NCI-H2081 (cell line): ENCODE measurements at places on chromosomes 4 and X.

DNA sequence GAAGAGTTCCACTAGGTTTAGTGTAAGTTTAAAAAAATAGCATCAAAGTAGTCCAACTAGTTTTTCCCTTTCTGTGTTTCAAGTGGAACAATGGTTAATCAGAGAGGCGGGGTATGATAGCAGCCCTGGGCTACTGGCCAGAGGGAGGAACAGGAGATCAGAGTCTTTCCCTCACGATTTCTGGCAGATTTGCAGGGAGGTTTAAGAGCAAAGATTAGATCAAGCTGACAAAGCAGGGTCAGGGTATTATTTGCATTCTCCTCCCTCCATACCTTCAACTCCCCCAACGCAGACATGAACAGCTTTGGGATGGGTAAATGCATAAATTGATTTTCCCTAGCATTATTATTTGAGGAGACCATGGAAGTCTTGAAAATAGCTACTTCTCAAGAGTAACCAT lies 277.6 kb upstream of the DIAPH2 start:
- DNase-seq = no peak

- DNase-seq = no peak
Measured at GRCh38 chr4:19024047-19024446, 1002.5 kb upstream of the LCORL start.

DNA sequence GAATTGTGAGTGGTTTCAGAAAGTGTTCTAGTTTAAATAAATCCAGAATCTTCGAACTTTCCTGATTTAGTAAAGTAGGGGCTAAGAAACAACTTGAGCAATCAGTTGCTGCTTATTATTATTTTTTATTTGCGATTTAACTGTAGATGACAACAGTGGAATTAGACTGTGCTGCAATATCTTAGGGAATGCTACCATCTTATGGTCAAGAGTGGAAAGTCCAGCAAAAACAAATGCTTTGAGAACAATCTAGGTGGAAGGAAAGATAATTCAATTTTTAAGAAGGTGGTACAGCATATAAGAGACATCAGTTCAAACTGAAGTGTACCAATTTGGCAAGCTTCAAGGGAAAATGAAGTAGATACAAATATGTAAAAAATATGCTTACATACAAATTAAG lies 73.3 kb downstream of the CYLC1 start:
- DNase-seq = no peak

DNA sequence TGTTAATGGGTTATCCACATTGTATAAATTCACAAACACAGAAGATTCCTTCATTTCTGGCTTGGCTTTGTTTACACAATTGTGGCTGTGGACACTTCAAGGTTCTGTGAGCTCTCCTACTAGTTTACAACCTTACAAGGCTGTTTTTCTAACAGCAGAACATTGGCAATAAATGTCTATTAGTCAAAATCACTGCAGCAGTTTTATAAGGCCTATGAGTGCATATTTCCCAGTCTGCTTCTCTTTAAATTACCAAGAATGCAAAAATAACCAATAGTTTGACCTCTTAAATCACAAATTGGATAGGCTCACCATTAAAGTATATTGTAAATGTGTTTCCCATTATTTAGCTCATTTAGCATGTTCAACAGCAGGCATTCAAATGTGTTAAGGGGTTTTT lies 239.2 kb downstream of the DKK2 start:
- no peak for DNase-seq

GRCh38 chrX:5876984-5877596 lies 351.6 kb downstream of the NLGN4X start:
- peak; percentile 33 for DNase-seq

DNA sequence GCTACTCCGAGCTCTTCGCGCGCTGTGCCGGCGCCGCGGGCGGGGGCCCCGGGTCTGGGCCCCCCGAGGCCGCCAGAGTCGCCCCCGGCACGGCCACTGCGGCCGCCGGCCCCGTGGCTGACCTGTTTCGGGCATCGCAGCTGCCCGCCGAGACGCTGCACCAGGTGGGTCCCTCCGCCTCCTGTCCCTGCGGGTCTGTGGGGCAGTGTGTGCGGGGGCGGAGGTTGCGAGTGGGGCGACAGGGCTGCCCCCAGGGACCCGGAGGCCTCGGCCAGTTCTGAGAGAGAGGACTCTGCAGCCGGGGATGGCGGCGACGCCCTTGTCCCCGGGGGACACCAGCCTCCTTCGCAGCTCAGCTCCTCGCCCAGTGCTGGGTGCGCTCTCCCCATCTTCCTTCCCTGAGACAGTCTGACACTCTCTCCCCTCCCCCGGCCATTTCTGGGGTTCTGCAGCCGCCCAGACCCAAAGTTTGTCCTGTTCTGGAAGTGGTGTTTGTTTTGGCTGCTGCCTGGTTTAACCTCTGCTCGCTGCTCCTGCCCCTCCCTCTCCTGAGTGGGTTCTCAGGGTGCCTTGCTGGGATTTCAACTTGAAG lies 609 bp downstream of the REPS2 start:
- no peak for DNase-seq

GRCh38 chrX:3678328-3678727 lies 35.1 kb downstream of the PRKX start:
- DNase-seq = no peak

GRCh38 chr4:103099691-103100392 lies at the start of gene BDH2:
Gene BDH2, minus strand, starts transcription at chr4:103099834. Its CDS starts 3,580 bp downstream, at chr4:103096254.
- DNase-seq = peak; percentile 82

GRCh38 chrX:10755439-10756334 lies 135.3 kb upstream of the MID1 start:
- DNase-seq = no peak

- no peak for DNase-seq
Measured at GRCh38 chr4:155807021-155807420, 48.2 kb downstream of the GUCY1B1 start.

DNA sequence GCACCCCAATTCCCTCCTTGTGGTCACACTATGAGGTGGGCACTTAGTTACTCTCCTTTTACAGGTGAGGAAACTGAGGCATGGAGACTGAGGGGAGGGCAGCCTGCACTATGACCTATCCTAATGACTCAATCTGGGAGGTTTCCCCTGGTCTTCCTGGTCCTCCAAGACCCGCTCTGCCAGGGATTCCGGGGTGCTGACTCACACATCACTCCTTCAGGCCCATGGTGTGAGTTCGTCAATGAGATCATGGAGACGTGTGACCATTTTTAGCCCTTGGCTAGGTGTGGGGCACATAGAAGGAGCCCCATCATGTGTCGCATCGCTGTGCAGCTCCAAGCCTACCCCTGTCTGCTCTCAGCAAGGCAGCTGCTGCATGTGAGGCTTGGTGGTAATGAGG lies 32.4 kb upstream of the BCOR start:
- no peak for DNase-seq

DNA sequence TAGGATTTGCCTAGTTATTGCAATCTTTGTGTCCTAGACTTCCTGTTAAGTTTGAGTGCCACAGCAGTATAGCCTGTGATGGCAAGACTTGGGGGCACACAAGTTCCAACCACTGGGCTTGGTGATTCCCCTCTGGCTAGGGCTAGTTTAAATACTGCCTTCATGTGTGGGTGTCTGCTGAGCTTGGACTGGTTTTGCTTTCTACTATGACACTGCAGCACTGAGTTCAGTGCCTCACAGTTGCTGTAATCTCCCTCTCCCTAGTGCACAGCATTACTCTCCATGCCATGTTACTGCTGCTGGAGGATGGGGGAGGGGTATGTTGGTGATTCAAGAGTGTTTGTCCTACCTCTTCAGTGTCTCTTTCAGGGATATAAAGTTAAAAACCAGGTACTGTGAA lies 379.6 kb downstream of the IL15 start:
- DNase-seq = no peak

DNA sequence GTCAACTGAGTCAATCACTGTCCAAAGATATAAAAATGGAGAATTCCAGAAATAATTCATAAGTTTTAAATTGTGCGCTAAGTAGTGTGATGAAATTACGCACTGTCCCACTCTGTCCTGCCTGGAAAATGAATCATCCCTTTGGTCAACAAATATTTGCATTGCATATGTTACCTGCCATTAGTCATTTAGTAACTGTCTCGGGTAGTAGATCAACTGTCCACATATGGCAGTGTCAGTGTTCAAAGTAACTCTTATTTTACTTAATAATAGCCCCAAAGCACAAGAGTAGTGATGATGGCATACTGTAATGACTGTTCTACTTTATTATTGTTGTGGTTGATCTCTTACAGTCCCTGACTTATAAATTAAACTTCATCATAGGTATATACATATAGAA lies 3.4 kb downstream of the YTHDC1 start:
- DNase-seq = no peak
